ENCODE measurements at places on chromosomes 4 and X.
A peak's percentile ranks its signal among the peaks of the same experiment; 100 is the strongest.

DNA sequence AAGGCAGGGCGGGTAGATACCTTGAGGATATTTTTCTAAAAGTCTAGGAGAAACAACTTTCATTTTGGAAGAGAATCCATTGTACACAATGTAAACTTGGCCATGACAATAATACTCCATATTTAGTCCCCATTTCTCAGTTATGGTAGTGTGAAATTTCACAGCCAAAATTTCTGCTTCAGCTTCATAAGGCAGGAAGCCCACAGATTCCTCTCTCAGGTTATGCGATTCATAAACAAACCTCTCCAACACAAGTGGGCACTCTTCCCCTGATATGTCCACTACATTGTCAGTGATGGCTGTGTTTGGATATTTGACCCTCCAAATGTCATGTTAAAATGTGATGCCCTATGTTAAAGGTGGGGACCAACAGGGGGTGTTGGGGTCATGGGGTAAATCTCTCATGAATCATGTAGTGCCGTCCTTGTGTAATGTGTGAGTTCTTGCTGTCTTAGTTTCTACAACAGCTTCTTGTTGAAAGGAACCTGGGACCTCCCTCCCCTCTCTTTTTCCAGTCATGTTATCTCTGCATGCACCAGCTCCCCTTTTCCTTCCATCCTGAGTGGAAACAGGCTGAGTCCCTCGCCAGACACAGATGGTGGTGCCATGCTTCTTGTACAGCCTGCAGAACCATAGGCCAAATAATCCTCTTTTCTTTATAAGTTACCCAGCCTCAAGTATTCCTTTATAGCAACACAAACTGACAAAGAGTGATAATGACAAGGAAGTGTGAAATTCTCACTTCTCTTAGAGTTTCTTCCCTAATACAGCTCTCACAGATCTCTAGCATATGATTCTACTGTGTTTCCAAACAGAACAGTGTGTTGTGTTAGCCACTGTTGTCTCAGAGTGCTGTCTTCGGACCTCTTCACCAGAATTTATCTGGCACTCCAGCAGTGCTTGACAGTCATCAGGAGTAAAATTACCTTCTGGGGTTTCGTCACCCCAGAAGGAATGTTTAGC lies 598.4 kb upstream of the GNPDA2 start:
- DNase-seq = no peak

DNA sequence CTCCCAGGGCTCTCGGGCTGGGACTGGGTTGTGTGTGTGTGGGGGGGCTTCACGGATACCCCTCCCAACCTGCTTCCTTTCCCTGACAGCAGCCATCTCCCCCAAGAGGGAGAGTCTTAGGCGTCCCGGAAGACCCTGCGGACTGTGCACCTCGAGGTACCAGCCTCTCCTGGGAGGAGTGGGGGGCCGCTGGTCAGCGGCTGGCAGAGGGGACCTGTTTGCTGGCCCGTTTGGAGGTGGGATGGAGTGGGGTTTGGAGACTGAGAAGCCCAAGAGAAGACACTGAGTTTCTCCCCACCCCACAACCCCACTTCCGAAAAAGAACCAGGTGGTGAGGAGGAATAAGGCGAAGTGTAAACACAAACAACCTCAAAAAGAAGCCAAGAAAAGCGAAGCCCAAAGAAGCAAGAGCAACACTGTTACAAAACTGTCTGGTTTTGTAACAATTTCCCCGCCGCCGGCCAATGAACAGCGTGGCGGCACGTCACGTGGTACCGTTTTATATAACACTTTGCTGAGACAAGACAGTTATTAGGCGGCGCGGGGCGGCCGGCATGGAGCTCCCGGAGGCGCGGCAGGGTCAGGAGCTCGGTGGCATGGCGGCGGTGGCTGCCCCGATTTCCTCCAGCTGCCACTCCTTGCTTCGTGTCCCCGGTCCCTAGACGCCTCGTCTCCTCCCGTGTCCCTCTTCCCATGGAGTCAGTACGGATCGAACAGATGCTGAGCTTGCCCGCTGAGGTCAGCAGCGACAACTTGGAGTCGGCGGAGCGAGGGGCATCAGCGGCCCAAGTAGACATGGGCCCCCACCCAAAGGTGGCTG lies at the start of gene LONRF3:
TSS of gene LONRF3 (plus strand) at position 531 of the 820 bp plus-strand sequence. CDS start at position 694, 163 bp downstream.
- peak; percentile 25 for DNase-seq

DNA sequence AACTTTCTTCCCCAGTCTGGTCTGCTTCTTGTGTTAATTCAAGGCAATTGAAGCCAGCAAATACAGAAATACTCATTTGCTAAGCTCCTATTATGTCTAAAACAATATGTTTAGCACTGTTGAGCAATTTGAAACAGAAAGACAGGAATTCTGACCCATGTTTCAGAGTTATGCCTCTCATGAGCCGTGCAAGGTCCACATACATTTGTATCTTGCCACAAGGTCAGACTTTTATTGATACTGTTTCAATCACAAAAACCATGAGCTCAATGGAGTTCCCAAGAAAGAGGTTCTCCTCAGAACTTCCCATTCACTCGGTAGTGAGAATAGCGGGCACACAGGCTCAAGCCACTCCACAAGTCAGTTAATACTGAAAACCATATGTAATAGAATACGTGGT lies 47.6 kb upstream of the SPRY1 start:
- no peak for DNase-seq

GRCh38 chr4:2487632-2488031 lies 18.7 kb downstream of the RNF4 start:
- DNase-seq = no peak

GRCh38 chr4:82430964-82431745 lies 765 bp downstream of the ENOPH1 start:
- DNase-seq = no peak

- DNase-seq = peak; percentile 80
Measured at GRCh38 chr4:138870737-138871554, 144.6 kb upstream of the NOCT start.

GRCh38 chr4:118981839-118982381 lies 93.3 kb downstream of the SYNPO2 start:
- peak; percentile 76 for DNase-seq

All from SK-MEL-5 (cell line).